Activated T-cell treated with anti-CD3 and anti-CD28 coated beads, Interleukin-2, amount 50 U/mL, for 4 hours (primary cell): ENCODE measurements at places on chromosomes 12 and 14.

- DNase-seq, result no peak
Measured at GRCh38 chr12:78530100-78530765, 334.3 kb upstream of the SYT1 start.

DNA sequence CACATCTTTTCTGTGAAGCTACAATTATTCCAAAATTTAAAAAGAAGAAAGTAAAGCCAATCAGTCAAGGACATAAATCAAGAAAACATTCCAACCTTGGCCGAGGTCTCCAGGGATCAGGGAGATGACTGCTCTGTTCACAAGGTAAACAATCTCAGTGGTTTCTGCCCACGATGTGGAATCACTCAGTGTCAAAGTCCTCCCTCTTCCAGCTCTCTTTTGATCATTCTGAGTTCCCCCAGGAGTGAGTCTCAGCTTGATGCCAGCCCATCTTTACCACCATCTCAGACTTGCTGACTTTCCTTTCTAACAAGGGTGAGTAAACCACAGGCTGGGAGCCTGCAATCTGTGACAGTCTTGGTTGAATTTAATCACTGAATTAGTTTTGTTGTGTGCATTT, 4.8 kb upstream of the SERPINA9 start:
- no peak for DNase-seq

DNA sequence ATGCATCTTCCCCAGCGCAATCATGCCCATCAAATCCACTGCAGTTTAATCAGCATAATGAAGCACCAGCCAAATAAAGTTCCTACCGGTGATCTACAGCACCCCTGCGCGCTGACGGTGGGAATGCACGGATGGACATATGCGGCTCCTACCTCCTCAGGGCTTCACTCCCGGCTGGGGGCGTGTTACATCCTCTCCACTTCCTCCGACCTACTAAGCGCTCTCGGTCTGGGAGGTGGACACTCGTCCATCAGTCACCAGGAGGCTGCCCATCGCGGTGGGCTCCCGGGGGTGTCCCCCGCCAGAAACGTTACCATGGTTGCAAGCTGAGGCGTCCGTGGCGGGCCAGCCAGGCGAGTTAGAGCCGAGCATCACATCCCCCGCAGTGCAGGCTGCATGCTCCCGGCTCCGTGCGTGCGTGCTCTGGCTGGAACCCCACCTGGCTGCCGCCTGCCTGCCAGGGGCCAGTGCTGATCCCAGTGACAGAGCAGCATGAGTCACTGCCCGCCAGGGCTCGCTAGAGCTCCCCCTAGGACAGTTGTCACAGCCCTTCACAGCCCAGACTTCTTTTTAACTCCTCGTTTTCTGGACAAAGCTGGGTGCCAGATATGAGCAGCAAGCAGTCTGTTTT, 73.0 kb downstream of the CIT start:
- DNase-seq, result no peak

DNA sequence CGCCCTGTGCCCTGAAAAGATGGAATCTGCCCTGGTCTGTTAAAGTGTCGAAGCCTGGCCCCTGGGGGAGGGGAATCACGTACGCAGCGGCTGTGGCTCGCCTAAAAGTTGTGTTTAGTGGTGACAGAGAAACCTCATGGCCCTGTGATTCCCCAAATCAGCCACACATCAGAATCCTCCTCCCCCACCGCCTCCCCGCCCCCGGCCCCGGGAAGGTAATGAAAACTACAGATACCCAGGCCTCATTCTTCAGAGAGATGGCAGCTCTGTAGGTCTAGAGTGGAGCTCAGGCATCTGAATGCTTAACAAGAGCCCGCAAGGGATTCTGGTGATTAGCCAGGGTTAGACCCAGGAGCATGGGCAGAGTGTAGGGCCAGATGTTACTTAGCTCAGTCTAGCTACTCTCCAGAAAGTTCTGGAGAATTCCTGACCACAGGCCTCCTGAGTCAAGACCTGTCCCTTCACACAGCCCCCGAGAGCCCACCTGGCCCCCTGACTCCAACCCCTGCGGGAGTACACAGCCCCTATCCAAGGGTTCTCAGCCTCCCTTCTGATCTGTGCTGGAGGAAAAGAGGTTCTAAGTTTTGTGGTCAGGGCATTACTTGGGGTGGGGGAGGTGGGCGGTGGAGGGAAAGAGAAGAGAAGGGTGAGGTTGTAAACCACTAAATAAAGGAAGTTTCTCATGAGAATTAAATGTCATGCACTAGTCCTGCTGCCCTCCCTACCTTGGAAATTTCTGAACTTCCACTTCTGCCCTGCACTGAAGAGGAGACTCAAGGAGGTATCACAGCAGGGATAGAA, 114.8 kb downstream of the PLXNC1 start:
- DNase-seq, result peak; percentile 58

DNA sequence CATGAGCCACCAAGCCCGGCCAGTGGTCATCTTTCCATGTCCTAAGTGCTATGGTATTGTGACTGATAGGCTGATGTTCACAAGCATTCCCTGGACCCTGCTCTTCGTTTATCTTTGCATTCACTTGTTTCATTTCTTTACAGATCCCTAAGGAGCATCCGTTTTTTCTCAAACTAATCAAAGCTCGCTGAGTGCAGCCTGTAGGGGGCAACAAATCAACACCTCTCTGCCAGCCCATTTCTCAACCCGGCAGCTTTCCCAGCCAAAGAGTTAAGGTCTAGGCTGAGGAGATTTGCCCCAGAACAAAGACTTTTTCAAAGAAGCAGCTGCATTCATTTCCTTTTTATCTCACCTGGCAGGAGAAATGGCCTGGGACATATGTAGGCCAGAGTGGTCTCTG, 12.1 kb downstream of the SIRT4 start:
- DNase-seq, result no peak

- DNase-seq, result no peak
Measured at GRCh38 chr14:99047441-99048031, 224.5 kb downstream of the BCL11B start.
